Fibroblast of skin of abdomen (primary cell): ENCODE measurements at places on chromosomes 4 and X.

GRCh38 chr4:158787709-158788475 is 19.1 kb downstream of the FNIP2 start:
- DNase-seq, result no peak

DNA sequence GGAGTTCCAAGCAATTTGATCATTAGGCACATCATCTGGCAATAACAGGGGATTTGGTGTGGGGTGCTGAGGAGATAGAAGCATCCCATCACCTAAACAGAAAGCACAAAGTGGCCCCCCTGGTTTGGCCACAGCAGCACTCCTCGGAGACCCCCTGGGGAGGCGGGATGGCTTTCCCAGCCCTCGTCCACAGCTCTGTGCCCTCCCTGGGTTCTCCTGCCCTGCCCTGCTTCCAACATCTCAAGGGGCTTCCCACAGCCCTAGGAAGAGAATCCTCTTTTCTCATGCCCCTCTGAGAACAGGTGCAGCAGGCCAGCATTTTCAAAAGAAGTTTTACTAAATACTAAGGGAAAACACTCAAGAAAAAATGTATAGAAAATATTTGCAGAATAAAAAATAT is 12.8 kb downstream of the ATP5ME start:
- no peak for DNase-seq

- DNase-seq, result no peak
Measured at GRCh38 chrX:46634577-46634976, 61.0 kb downstream of the CHST7 start.

GRCh38 chr4:128782076-128782715 is 27.3 kb upstream of the JADE1 start:
- peak; percentile 59 for DNase-seq

DNA sequence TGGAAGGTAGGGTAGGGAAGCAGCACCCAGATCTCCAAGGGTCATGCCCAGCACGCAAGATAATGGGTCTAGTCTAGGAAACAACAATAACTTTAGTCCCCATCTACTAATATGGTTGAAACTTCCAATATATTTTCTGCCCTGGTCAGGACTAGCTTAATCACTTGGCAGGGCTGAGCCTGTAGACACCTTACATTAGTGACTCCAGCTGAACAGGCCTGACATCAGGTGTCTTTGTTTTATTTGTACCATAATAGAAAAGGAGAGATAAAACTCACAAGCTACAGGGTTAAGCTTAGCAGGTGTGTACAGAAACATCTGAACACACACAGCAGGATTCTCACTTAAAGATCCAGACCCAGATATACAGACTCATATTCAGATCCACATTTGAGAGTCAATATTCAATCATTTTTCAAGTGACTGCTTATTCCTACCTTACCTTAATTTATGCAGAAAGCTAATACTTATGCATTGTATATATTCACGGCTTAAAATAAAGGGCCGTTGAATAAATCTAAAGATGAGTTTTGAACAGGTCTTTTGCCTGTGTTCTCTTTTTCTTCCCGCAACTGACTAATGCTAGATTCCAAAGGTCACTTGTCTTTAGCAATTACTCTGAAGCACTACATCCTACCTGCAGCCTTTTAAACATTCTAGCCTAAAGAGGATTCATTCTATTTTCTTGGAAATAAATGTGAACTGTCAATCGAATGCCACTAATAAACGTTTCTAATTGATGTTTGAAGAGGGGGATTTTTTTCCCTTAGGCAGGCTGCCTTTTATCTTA is 745.3 kb downstream of the RPA4 start:
- DNase-seq, result no peak

DNA sequence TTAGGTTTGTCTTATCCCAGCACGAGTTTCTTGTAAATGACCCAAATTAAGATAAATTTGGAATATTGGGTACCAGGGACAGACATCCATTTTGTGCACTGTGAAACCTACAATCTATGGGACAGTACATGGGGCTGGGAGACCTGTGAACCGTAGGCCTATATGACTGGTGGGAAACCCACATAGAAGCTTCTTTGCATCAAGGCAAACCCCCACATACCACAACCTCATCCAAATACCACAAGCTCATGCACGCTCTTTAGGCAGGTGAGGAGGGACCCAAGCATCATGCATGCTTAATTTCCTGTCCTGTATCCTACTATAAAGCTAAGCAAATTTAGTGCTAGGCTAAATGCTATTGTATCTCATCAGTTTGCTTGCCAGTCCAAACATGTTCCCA is 47.8 kb downstream of the NIPAL1 start:
- DNase-seq, result no peak

DNA sequence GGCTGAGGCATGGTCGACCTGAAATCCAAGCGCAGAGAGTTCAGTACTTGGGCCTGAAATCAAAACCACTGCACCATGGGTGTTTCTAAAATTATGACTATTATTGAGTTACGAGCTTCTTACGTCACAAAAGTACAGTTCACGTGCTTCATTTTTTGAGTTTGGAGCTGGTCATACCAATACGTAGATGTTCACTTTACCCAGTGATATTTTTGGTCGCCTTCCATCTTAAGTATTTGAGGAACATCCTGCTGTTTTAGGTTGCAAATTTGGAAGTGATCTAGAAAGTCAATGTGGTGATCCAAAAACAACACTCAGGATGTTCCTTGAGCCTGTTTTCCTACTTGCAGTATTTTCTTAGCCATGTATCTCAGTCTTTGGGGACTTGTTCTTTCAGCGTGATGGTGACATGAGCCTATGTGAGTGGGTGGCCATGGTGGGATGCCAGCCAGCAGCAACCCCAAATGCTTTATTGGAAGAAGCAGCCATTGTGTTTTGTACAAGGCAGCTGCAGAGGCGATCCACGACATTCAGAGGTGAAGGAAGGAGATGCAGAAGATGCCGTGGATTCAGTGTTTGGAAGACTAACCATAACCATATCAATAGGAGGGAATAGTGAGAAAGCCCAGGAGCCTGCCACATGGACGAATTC is 28.7 kb downstream of the LDB2 start:
- no peak for DNase-seq

GRCh38 chr4:38783109-38783460 is 295 bp upstream of the TLR10 start:
- no peak for DNase-seq

- no peak for DNase-seq
Measured at GRCh38 chrX:43175434-43175833, 397.5 kb upstream of the PPP1R2C start.

DNA sequence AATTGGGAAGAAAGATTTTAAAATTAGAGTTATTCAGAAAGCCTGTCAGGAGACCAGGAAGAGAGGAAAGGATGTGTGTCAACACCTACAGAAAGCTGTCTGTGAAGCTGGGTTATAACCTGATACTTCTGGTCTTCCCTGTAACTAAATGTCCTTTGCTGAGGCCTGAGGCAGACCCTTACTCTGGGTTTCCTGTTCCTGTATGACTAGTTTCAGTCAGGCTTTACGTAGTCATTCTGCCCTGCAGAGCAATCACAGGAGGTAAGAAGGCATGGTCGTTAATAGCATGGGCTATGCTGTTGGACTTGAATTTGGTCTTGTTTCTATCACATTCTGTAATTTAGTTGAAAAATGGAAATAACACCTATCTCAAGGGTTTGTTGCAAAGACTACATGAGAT is 110.5 kb upstream of the IGFBP7 start:
- DNase-seq, result no peak

GRCh38 chr4:7354927-7355326 is 79.8 kb downstream of the PSAPL1 start:
- no peak for DNase-seq

DNA sequence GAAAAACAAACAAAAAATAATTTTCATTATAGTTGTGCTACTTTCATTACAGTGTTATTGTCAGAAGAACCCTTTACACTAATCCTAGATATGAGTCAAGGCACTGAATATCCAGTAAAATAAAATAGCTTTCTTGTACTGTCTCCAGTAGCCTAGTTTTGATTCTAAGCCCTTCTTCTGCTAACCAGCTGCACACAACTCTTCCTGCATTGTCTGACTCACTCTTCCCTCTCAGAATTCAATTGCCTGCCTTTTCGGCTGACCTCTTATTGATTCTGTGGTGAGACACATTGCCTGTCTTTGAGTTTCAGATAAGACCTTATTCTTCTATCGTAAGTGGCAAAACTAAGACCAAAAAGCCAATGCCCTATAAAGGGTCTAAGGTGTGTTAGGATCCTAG is 26.7 kb upstream of the PCDH18 start:
- DNase-seq, result peak; percentile 80

- DNase-seq, result no peak
Measured at GRCh38 chrX:6383917-6384316, 151.0 kb downstream of the VCX3A start.

DNA sequence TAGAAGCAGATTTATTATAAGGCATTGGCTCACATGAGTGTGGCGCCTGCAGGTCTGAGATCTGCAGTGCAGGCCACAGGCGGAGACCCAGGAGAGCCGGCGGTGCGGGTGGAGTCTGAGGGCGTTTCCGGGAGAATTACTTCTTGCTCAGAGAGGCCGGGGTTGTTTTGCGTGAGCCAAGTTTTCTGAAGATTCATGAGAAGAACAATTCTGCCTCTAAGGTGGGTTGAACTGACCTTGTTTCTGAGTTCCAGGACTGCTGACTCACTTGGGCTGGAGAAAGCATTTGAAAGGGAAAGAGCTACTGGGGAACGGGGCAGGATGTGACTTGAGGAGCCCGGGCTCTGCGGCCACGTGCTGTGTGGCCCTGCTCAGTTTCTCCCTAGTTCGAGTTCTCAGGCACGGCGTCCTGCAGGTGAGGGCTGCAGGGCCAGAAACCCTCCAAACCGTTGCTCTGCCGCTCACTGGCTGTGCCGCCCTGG is 36.7 kb upstream of the SORCS2 start:
- DNase-seq, result peak; percentile 55

GRCh38 chr4:94913316-94913715 is 155.6 kb downstream of the BMPR1B start:
- no peak for DNase-seq

DNA sequence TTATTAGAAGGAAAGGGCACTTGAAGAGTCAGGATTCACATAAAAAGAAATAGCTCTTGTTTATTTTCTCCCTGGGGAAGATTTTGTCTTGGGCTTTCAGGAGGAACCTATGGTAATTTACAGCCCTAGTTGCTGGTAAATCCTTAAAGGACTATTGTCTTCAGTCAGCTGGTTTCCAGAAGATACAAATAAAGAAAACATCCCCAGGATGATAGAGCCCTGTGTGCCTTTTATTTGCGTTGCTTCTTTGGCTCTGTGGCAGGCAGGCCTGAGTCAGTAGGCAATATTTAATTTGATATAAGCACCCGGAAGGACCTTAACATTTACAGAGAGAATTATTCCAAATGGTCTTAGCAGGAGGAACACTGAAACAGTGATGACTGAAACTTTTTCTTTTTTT is 131.0 kb upstream of the SLC34A2 start:
- DNase-seq, result no peak

DNA sequence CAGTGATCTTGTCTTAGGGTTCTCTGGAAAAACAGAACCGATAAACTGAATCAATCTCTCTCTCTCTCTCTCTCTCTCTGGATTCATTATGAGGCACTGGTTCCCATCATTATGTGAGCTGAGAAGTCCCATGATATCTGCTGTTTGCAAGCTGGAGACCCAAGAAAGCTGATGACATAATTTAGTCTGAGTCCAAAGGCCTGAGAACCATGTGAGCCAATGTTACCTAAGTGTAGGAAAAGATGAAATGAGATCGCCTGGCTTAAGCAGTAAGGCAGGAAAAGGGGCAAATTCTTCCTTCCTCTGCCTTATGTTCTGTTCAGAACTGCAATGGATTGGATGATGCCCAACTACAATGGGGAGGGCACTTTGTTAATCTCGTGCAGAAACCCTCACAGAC is 207.4 kb downstream of the RBM46 start:
- no peak for DNase-seq

DNA sequence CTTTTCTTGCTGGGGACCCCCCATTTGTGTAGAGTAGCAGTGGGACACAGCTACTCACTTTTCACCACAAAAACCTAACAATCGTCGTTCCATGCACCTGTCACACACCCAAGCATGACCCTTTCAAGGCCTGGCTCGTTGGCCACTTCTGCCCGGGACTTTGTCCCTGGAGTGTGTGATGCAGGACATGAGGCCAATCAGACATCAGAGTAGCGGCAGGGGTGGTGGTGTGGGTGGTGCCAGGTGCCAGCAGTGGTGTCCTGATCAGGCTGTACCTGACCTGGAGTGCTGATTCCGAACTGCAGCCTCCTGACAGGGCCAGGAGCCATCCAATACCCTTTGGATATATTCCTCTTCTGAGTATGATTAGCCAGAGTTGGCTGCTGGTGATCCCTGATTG is 23.1 kb upstream of the PROM1 start:
- DNase-seq, result no peak

DNA sequence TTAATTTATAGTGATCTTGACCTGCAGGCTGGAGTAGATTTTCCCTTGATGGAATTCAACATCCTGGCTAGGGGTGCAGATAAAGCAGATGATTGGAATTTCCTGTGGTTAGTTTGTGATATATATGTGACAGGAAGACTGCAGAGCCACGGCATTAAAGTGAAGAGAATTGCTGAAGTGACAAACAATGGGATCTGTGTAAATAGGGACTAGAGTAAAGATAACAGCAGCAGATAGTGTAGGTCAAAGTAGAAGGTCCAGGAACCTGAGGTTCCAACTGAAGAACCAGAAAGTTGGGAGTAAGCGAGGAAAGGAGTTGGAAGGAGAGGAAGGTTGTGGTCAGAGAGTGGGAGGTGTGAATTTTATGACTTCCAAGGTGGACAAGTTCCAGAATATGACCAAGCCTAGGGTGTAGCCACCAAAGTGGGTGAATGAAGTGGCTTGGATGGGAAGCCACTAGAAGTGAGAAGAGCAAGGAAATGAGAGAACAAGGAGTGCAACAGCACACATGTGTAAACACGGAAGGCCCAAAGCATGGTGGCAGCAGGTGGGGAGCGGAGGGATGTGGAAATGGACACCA is 325.0 kb downstream of the RAB28 start:
- DNase-seq, result no peak

DNA sequence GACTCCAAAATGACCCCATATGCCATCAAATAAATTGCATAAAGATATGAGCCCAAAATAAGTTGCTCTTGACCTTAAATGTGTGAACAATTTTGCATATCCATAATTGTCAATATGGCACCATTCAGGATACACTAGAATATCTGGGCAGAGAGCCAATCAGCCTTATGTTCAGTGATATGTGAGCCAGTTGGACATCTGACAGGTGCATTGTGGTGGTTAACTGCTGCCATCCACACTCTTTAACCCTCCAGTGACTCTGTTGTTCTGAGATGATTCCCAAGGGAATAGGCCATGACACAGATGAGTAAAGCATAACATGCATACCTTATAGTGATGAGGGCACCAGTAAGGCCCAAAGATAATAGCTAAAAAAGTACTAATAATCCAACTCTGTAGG is 500.1 kb downstream of the PCDH18 start:
- no peak for DNase-seq

- no peak for DNase-seq
Measured at GRCh38 chr4:1041936-1042330, 30.5 kb downstream of the FGFRL1 start.

DNA sequence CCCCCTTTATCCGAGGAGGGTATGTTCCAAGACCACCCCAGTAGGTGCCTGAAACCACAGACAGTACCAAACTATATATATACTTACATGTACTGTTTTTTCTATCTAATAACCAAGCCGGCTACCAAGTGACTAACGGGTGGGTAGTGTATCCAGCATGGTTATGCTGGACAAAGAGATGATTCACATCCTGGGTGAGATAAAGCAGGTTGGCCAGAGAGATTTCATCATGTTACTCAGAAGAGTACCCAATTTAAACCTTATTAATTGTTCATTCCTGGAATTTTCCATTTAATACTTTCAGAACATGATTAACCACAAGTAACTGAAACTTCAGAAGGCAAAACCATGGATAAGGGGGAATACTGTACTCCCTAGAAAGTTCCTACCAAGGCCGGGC is 46.5 kb downstream of the RFC1 start:
- peak; percentile 82 for DNase-seq
